D721Med (cell line): ENCODE measurements at places on chromosomes 5 and 9.

GRCh38 chr9:70557661-70558369, 143.4 kb upstream of the KLF9 start:
- no peak for DNase-seq

GRCh38 chr5:150468206-150468605, 18.7 kb upstream of the RPS14 start:
- no peak for DNase-seq

- DNase-seq: no peak
These were observed 208.7 kb upstream of the RAI14 start for GRCh38 chr5:34447424-34447823.

GRCh38 chr9:134704498-134704897, 62.9 kb downstream of the COL5A1 start:
- DNase-seq: no peak

GRCh38 chr5:116564312-116564711, 10.3 kb downstream of the SEMA6A start:
- no peak for DNase-seq

GRCh38 chr9:99341686-99342085, 119.6 kb downstream of the SEC61B start:
- DNase-seq: no peak

DNA sequence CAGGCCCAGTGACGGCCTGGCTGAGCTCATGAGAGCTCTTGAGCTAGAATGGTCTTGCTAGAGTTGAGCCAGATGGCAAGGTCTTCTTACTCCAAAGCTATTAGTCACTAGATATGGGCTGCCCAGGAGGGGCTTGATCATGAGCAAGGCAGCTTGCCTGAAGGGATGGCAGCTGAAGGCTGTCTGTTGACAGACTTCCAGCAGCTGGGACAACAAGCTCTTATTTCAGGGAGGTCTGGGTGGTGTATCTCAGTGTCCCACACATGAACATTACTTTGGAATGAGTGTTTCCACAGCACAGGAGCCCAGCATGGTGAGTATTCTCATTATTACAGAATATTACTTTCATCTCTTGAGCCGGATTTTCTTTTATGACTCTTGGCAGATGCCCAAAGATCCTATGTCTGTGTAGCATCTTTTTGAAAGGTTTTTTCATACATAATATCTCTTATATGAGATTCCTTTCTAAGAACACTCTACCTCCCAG, 414.1 kb downstream of the ARHGEF28 start:
- DNase-seq: no peak

DNA sequence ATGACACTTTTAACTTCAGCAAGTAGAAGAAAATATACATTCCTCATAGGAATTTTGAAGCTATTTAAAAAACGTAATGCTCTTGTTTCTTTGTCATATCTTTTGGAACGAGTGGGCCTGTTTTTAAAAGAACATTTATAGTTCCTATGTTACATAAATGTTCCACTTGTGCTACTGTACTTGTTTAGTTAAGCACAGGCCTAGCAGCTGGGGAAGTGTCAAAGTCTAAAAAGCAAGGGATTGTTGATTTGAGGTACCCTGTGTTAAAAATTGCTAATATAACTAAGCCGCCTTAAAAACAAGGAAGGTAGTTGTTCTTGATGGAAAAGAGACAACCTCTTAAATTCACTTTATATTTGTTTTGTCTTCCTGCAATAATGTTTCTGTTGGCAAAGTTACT, 27.2 kb upstream of the ELL2 start:
- no peak for DNase-seq
